ENCODE measurements at places on chromosomes 4 and X. TPM values are rescaled to one million over a fixed set of nuclear protein-coding genes. Genes with fewer than 3 reads are reported as not detected.

Gene DGKK
- total RNA-seq = 0.49 TPM

Gene HTN1
- total RNA-seq = not detected

Gene ATP1B4
- total RNA-seq = 0.74 TPM

Gene H2BW2
- total RNA-seq = not detected

Gene VCX3A
- total RNA-seq = not detected

DNA sequence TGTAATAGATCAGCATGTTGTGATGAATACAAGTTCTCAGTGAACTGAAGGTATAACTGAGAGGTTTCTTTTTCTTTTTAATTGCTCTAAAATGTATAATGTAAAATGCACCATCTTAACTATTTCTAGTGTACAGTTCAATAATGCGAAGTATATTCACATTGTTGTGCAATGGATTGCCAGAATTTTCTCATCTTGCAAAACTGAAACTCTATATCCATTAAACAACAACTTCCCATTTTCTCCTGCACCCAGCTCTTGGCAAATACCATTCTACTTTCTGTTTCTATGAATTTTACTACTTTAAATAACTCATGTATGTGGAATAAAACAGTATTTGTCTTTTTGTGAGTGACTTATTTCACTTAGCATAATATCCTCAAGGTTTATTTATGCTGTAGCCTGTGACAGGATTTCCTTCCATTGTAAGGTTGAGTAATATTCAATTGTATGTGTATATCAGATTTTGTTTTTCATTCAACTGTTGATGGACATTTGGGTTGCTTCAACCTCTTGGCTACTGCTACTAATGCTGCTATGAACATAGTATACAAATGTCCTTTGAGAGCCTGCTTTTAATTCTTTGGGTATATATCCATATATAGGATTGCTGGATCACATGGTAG is 53.5 kb upstream of the NPFFR2 start:
- DNase-seq = no peak

- DNase-seq = no peak
Measured at GRCh38 chrX:84123585-84123984, 64.4 kb downstream of the RPS6KA6 start.

DNA sequence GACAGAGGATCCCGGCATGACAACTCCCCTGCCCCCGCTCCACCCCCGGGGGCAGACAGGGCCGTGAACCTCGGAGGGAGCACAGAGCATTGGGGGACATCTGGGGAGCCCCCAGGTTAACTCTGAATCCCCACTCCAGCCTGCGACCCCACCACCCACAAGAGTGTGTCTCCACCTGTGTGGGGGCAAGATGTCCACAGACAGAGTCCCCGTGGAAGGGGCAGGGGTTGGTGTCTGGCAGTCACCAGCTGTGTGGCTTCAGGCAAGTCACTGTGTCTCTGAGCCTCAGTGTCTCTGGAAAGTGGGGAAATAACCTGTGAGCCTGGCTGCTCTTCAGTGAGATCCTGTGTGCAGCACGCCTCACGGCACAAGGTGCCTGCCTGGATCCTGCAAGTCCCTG is 239.0 kb downstream of the AFAP1 start:
- no peak for DNase-seq

DNA sequence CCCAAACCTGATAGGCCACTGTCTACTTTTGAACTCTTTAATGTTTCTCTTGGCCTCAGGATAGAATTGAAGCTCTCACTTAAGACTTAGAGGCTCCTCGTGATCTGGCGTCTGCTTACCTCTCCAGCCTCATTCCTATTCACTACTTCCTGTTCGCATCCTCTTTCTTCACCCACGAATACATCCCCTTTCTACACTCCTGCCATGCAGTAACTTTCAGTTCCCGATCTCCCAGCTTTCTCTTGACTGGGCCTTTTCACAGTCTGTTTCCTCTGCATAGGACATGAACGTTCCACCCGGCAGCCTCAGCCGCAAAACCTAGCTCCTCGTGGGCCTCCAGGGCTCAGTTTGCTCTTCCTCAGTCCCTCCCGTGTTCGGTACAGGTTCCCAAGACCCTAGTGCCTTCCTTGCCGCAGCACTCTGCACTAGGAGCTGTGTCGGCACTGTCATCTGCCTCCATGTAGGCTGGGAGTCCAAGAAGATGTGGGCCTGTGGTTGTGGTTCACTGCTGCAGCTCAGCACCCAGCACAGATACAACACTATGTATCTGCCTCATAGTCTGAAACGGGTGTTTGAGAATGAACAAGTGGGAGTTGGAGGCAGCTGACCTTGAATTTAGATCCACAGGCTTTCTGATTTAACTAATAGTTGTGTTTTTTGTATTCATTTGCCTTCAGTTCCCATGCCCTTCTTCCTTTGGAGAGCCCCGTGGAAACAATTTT is 15.8 kb downstream of the RPL39 start:
- DNase-seq = no peak

- DNase-seq = no peak
Measured at GRCh38 chr4:81350040-81350439, 121.7 kb downstream of the RASGEF1B start.

DNA sequence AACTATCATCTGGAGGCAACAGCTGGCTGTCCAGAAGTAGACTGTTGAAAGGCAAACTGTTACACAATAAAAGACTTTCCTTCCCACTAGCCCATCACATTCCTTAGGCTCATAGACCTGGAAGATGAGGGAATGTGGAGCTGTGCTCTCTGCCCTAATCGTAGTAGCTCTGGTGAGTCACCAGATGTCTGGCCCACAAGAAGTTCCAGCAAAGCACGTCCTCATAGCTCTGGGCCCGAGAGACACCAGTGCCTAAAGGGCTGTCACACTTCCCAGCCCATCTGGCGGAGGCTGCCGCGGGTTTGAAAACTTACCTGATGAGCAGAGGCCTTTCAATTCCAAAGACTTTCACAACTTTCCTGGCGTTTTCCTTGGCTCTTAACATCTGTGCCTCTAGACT is 81.7 kb upstream of the STOX2 start:
- no peak for DNase-seq

All from vagina (tissue), 2 donors.